ENCODE measurements at places on chromosomes 6 and 20.

- no peak for DNase-seq
These were observed 49.6 kb upstream of the RNF146 start for GRCh38 chr6:127216810-127217789.

- DNase-seq = no peak
These were observed 26.0 kb downstream of the TOX2 start for GRCh38 chr20:43940518-43941225.

DNA sequence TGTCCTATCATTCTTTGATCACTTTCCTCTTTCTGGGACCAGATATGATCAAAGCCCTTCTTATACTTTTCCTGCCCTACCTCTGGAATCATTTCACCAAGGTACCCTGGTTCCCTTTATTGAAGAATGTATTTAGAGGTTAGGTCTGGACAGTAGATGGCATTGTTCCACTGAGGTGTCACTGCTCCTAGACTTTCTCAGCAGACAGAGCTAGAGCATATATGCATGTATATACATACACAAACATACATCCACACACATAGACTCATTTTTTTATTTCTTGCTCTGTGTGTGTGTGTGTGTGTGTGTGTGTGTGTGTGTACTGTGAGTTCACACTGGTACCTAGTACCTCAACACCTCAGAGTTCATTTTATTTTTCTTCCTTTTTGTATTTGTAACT, 40.9 kb downstream of the PTPRA start:
- no peak for DNase-seq

DNA sequence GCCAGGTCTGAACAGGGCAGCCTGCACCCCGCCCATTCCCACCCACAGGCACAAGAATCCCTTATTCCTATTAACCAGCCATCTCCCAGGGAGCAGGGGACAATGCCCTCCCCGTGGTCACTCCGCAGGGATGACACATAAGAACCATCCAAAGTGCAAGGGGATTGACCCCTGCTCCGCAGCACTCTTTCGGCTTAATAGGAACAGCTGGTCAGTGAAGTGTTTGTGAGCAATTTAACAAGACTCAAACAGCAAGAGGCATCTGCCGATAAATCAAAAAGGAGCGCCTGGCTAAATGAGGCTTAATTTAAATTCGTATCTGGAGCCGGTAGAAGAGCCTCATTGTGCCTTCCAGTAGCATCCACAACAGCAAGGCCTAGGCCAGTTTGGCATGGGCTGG, 389.4 kb downstream of the RNGTT start:
- no peak for DNase-seq

- DNase-seq = no peak
These were observed 70.6 kb downstream of the VEGFA start for GRCh38 chr6:43840490-43841218.

- DNase-seq = no peak
These were observed 641 bp upstream of the FKBP1A start for GRCh38 chr20:1393507-1393882.

- DNase-seq = no peak
These were observed 68.3 kb upstream of the TMEM244 start for GRCh38 chr6:129929433-129929832.

DNA sequence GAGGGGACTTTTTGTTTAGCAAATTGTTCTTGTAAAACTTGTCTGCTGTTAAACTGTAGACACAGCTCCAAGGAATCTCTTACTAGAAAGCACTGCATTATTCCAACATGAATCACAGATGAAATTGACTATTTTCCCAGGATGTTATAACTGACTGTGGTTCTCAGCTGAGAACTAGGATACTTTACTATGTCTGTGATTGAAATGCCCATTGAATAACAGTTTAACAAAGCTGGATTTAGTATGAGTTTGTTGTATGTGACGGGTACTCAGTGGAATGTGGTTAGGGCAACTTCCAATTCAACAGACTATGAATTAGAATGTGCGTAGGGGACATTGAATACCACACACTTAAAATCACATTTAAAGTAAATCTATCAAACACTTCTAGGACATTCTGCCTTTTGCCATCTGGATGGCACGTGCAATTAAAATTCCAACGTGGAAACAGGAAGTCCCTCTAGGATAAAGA, 193.4 kb upstream of the PREP start:
- DNase-seq = no peak

GRCh38 chr6:99611148-99611547, 4.5 kb downstream of the PRDM13 start:
- no peak for DNase-seq

GRCh38 chr20:4383961-4384360, 337.7 kb upstream of the PRND start:
- DNase-seq = no peak

DNA sequence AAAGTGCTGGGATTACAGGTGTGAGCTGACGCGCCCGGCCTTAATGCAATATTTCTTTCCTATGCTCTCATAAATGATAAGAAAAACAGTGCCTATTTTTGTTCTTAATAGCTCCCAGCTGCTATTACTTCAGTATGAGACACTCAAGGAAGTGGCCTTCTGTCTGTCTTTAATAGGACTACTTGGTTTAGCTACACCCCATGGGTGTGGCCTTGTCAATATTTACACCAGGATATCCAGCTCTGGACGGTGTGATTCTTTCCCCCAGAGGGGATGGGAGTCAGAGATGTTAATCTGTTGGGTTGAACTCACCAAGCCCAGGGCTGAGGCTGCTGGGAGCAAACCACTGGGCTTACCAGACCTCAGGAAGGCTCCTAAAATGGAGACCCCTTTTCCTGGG, 134.2 kb downstream of the CEP57L1 start:
- DNase-seq = no peak

DNA sequence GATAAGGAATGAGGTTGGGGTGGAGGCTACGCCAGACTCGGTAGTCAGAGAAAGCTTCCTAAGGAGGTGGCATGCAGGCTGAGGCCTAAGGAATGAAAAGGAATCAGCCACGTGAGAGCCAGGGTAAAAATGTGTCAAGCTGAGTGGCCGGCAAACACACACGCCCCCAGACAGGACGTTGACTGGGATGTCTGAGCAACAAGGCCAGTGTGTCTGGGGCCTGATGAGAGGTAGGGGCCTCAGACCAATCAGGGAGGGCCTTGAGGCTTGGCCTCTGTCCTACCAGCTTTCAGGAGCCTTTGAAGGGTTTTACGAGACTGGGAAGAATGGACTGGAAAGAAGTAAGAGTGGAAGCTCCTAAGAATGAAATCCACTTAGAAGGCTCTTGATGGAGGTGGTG, 61.0 kb upstream of the PHACTR2 start:
- DNase-seq = no peak

DNA sequence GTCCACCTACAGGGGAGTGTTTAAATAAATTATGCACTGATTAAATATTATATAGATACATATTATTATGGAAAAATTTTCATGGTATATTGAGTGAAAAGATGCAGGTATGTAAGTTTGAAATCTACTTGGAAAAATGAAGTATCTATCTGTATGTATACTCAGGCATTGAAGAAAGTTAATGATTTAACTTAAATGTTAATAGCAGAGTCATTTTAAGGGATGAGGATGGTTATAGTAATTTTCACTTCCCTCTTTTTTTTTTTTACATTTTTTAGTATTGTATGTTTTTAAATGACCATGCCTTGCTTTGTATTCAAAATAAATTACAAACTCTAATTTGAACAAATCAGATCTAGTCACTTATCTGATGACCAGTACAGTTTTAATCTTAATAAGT, 43.2 kb upstream of the NOTCH4 start:
- no peak for DNase-seq

GRCh38 chr6:167968091-167968490, 29.4 kb upstream of the KIF25 start:
- no peak for DNase-seq

- DNase-seq = no peak
These were observed 108.6 kb downstream of the VIP start for GRCh38 chr6:152859225-152859624.

DNA sequence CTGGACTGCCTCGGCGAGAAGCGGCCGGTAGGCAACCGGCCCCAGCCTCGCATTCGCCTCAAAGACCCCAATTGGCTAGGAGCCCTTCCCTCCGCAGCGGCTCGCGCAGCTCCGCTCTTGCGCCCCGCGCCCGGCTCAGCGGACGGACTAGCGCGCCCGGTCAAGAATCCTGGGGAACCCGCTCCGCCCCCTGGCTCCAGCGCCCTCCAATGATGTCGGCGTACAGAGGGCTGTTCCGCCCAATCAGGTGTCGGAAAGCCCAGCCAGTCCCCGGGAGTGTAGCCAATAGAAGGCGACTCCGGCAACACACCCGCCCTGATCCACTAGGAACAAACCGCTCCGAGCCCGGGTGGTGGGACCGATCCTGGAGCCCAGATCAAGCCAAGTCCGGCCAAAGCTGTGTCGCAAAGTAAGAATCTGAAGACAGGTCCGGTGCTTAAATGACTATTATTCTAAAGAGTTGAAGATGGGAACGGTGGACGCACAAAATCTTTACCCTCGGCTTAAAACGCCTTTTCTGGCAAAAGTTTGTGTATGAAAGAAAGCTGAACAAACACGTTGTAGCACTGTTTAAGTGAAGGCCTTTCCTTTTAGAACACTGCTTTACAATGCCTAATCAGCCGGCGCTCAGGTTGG, 132.2 kb downstream of the OGFRL1 start:
- DNase-seq = peak; percentile 96

- no peak for DNase-seq
These were observed 13.0 kb upstream of the ITCH start for GRCh38 chr20:34350095-34350494.

DNA sequence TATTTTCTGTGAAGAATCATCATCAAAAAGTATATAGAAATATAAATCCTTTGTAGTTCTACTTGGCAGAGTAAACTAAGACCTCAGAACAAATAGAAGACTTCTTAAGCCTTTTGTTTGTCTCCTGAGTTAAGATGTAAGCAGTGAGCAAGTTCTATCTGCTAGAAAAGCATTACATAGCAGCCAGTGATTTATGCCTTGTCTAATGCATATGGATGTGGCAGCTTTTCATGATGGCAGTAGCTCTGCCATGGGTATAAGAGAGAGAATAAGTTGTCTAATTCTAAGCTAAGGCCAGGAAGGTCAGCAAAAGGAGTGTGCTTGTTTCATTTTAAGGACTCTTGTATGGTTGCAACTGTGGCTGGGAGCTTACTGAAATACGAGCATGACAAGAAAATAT, 920.2 kb downstream of the GRIK2 start:
- DNase-seq = no peak

GRCh38 chr6:42113936-42114636, 28.3 kb downstream of the C6orf132 start:
- no peak for DNase-seq

GRCh38 chr20:46331611-46332361, 23.5 kb upstream of the CDH22 start:
- DNase-seq = no peak

DNA sequence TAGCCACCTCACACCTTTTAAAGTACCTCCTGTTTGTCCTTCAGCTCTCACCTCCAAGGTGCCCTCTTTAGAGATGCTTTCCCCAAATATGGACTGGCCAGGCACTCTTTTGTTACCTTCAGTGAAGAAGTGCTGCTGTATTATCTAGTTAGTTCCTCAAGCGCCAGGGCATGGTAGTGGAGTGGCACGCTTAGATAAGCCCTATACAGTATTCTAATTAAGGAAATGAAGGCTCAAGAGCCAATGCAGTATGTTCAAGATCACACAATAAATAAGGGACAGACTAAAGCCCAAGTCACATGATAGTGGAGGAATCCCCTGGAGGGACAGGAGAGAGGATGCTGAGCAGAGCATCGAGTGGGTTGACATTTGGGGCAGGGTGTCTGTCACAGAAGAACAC, 28.5 kb upstream of the GFOD1 start:
- DNase-seq = no peak

DNA sequence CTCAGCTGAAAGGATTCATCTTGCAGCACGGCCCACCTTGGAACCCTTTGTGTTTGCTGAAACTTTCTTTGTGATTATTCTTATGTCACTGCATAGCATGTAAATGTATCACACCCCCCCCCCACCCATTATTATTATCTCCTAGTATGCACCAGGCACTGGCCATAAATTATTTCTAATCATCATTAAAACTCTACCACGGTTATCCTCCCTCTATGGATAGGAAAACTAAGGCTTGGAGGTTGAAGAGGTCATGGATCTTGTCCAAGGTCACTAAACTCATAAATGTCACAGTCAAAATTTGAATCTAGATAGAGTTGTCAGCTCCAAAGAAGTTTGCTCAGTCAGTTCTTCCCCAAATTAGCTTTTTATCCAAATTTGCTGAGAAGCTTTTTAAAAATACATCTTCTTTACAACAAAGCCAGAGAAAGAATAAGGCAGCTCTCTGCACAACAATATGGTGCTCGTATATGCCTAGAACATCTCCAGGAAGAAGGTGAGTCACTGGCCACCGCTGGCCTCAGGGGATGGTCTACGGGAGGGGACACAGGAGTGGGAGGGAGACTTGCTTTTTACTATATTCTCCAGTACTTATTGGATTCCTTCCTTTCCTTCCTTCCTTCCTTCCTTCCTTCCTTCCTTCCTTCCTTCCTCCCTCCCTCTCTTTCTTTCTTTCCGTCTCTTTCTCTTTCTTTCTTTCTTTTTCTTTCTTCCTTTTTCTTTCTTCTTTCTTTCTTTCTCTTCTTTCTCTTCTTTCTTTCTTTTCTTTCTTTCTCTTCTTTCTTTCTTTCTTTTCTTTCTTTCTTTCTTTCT, 134.5 kb downstream of the VEGFA start:
- DNase-seq = no peak

DNA sequence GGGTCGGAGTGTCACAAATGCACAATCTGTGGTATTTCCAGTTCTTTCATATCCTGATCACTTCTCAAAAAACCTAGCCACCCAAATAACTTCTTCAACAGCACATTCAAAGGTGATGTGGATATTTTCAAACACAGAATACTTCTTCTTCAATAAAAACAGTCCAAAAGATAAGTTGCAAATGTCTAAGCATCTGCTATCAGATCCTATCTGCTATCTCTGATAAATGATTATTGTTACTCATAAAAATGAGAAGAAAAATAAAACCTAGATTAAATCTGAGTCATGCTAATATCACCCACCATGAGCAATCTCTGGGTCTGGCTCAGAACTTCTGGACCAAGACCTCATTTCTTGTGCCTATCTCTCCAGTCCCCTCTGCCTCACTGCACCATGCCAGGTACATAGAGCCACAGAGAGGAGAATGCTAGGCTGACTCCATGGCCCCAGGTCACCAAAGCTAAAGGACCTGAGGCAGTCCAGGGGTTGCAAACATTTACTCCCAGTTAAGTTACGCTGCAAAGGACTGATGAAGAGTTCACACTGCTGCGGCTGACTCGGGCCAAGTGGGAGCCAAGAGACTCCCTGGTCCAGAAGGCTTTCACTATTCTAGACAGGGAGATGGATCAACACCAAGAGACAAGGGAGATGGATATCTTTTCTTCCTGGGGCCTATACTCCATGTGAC, 101.4 kb downstream of the KIF13A start:
- no peak for DNase-seq

DNA sequence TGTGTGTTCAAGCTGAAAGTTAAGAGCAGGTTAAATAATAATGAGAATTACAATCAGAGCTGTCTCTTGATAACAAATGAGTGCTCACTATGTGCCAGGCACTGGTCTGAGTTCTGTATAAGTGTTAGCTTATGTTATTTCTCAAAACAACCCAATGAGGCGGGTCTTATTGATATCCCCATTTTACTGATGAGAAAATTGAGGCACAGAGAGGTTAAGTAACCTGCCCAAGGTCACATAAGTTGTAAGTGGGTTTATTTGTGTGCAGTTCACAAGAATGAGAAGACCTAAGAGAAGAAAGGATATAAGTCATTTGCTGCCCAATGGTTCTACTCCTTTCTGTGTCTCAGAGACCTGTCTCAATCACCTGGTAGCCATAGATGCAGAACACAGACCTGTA, 34.1 kb upstream of the ARMH2 start:
- no peak for DNase-seq

GRCh38 chr20:13929836-13930235, 60.6 kb downstream of the SEL1L2 start:
- DNase-seq = no peak

All from right forelimb (tissue), 1 donor.